H54 (cell line): ENCODE measurements at places on chromosomes 7 and 10.

- no peak for DNase-seq
Measured at GRCh38 chr7:50587737-50588136, 22.5 kb upstream of the DDC start.

GRCh38 chr7:101933688-101934121, 116.3 kb downstream of the CUX1 start:
- DNase-seq, result no peak

- DNase-seq, result no peak
Measured at GRCh38 chr10:45006276-45007030, 5.7 kb downstream of the ZNF22 start.

DNA sequence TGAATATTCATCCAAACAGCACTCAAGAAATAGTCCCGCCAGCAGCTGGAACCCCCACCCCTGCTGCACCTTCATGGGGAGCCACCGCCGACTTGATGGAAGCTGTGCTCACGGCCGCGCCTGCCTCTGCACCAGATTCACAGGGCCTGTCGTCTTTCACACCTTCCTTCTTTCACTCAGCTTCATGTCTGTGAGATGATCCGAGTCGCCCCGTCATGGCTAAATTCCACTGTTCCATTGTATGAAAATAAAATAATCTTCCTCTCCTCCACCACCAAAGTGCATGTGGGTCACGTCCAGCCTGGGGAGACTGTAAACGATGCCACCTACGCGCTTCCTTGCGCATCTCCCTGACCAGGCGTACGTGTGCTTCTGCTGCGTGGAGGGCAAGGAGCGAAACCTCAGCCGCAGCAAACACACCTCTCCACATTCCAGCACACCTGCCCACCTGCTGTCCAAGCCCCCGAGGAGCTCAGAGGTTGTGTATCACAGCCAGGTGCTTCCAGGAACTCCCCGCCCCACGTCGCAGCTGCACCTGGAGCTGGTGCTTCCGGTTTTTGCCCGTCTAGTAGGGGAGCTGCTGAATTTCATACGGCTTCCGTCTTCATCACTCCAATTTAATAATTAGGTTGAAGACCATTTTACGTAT, 137.0 kb downstream of the PTPRN2 start:
- no peak for DNase-seq

DNA sequence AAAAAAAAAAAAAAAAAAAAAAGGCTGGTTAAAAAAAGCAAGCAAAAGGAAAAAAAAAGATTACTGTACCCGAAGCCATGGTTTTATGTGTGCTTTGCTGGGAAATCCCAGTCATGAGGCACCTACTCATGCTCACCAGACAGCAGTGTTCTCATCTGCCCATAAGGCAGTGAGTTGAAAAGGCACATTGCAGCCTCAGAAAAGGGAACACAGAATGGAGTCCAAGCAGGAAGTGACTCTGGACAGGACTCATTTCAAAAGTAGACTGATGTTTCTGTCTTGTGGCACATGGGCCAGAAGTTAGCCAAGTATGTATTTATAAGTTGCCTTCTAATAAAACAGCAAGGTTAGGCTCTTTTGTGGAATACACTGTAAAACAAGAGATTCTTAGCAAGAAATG, 40.2 kb downstream of the PDSS1 start:
- DNase-seq, result no peak

- no peak for DNase-seq
Measured at GRCh38 chr10:91247360-91248111, 27.1 kb downstream of the PCGF5 start.

DNA sequence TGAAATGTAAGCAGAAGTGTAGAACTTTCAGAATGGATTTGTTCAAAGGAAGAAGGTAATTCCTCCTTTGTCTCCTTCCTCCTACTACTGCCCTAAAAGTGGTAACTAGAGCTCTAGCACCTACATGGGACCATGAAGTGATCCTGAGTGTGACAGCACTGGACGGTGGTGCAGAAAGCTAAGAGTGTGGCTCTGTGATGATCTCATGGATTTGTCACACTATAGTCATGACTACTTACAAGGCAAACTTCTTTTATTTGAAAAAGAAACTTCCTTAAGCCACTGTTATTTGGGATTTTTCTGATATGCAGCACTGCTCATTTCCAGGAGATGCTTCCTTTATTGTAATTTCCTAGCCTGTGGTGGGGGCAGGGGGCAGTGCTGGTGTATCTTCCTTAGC, 5.8 kb upstream of the FHIP2A start:
- no peak for DNase-seq

GRCh38 chr7:8443576-8444467, 10.4 kb downstream of the NXPH1 start:
- DNase-seq, result no peak

DNA sequence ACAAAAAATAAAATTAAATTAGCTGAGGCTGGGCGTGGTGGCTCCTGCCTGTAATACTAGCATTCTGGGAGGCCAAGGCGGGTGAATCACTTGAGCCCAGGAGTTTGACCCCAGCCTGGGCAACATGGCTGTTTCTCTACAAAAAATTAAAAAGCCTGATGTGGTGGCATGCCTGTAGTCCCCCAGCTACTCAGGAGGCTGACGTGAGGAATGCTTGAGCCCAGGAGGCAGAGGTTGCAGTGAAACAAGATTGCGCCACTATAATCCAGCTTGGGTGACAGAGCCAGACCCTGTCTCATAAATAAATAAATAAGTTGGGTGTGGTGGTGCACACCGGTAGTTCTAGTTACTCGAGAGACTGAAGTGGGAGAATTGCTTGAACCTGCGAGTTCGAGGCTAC, 65.1 kb downstream of the GNA12 start:
- DNase-seq, result no peak

DNA sequence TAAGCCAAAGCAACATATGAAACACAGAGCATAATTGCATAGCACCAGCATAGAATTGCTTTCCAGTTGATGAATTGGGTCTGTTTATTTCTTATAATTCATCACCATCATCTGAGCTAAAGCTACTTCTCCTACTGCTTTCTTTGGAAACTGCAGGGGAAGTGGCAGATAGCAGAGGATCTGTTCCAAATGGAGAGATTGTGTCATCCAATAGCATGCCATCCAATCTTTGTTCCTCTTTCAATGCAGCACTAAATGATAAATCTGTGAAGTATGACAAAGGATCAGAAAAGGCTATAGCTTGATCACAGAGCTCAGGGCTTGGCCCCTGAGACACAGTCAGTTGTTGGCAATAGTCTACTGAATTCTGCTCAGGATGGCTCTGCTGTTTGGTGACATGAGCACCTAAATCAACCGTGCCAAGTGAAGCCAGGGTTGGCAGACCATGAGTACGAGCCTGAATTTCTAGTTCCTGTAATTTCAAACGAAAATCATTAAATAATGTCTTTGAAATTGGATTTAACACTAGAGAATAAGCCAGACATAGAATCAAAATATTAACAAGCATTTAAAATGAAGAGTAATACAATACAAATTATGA, 90.0 kb downstream of the TFEC start:
- DNase-seq, result no peak

- no peak for DNase-seq
Measured at GRCh38 chr7:150420242-150420641, 30.2 kb upstream of the GIMAP8 start.

DNA sequence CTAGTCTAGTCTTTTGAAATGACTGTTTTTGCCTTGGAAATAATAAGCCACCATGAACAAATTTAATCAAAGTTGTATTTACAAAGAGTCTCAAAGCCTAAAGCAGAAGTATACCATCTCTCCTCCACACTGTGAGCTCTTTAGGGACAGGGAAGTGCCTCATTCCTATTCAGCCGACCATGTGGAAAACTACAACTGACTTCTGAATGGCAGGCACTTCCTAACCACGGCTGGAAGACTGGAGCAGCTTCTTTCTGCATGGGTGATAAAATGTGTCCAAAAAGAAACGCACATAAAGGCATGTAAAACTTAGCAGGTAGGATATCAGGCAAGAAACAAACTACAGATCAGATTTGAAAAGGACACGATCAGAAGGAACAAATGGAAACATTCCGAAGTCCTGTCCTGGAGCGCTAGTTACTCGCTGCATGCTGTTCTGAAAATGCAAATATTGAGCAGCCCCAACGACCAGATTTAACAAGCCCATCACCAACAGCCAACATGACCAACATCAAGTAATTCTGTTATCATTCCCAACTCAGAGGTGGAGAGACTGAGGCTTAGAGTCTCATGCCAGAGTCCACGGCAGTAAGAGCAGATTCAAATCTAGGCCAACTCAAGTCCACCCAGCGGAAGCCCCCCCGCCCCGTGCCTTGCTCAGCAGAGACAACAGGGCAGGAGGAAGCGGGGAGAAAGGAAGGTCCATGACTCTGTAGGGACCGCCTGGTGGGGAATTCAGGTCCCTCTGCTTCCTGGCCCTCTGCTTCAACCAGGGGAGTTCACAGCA, 26.5 kb downstream of the CTBP2 start:
- no peak for DNase-seq

- no peak for DNase-seq
Measured at GRCh38 chr7:24923172-24923865, 56.7 kb downstream of the OSBPL3 start.

- no peak for DNase-seq
Measured at GRCh38 chr10:103533827-103534226, 40.3 kb downstream of the NEURL1 start.

- no peak for DNase-seq
Measured at GRCh38 chr7:30739691-30740090, 12.2 kb upstream of the INMT start.

DNA sequence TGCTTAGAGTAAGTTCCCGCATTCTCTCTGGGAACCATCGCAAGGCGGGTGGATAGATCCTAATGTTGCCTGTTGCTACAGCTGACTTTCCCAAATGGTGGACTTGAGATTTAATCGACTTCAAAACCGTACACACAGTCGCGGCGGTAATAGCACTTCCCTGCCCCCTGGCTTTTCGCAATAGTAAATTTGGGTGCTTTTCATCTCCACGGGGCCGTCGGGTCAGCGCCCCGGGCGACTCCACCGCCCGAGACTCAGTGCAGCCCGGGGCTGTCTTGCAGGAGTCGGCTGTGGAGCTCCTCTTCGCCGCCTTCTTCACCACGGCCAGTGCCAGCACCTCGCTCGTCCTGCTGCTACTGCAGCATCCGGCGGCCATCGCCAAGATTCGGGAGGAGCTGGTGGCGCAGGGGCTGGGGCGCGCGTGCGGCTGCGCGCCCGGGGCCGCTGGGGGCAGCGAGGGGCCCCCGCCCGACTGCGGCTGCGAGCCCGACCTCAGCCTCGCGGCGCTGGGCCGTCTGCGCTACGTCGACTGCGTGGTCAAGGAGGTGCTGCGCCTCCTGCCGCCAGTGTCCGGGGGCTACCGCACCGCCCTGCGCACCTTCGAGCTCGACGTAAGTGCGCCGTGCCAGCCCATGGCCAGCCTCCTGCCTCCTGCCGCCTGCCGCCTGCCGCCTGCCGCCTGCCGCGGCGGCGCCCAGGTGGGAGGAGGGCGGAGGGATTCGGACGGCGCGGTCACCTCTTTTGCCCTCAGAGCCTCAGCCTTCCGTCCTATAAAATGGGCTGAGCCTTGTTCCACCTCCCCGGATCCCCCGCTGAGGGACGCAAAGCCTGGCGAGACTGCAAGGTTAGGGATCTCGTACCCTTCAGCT, 5.3 kb downstream of the CYP26C1 start:
- DNase-seq, result no peak

GRCh38 chr10:63518690-63519288, 2.4 kb upstream of the REEP3 start:
- no peak for DNase-seq

- no peak for DNase-seq
Measured at GRCh38 chr10:115092555-115093285, 445 bp upstream of the ATRNL1 start.

GRCh38 chr7:123719197-123719721, 29.5 kb downstream of the WASL start:
- no peak for DNase-seq

DNA sequence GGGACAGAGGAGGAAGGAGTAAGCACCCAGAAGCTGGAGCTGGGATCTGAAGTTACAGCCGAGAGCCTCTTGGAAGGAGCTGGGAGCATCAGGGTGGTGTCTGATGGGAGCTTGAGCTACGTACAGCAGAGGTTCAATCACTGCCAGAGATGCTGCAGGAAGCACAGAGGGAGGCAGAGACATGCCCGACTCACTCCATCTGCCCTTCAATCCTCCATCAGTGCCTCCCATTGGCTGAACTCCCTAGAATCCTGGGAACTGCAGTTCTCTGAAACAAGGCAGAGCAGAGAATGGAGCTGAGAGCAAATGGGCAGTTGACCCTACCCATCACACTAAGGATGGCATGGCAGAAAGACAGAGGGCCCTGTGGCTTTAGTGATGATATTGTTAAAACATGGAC, 40.0 kb upstream of the CTBP2 start:
- no peak for DNase-seq

GRCh38 chr7:153470004-153470671, 582.1 kb upstream of the DPP6 start:
- DNase-seq, result no peak

GRCh38 chr7:80581486-80582260, 56.8 kb upstream of the CD36 start:
- no peak for DNase-seq

DNA sequence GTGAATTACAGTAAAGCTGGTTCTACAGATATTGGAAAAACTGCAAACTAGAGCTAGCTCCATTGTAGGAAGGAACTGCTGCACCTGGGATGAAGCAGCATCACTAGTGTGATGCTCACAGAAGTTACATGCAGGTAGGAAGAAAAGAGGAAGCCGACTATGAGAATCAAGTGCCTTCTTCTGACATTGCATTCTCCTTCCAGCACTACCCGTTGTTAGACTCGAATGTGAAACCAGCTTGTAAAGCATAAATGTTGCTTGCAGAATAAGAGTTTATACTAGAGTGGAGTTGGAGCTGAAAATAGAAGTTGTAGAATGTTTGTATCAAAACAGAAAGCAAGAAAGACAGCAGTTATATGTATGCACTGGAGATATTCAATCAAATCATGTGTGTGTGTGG, 49.9 kb downstream of the TRIM24 start:
- no peak for DNase-seq

GRCh38 chr10:124350806-124351205, 67.9 kb downstream of the OAT start:
- no peak for DNase-seq

DNA sequence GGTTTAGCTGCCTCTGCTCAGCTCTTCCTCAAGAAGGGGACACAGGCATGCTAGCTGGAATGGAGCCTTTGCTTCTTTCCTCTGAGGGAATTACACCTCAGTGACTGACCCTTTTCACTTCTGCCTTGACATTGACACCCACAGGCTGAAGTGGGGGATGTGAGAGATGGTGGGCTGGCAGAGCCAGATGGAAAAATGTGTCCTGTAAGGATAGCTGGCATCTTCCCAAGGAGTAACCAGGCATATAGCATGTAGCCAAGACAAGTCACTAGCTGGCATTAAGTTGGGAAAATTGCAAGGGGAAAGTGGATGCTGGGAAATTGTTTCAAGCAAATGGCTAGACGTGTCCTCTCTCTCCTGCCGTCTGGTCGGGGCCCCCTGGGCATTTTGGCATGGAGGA, 19.9 kb downstream of the STMP1 start:
- DNase-seq, result no peak

GRCh38 chr7:32316839-32317238, 173.3 kb downstream of the LSM5 start:
- DNase-seq, result no peak
